ENCODE measurements at places on chromosomes 3 and 15.

GRCh38 chr3:42210726-42211125 lies 55.3 kb downstream of the CCK start:
- DNase-seq, result no peak

DNA sequence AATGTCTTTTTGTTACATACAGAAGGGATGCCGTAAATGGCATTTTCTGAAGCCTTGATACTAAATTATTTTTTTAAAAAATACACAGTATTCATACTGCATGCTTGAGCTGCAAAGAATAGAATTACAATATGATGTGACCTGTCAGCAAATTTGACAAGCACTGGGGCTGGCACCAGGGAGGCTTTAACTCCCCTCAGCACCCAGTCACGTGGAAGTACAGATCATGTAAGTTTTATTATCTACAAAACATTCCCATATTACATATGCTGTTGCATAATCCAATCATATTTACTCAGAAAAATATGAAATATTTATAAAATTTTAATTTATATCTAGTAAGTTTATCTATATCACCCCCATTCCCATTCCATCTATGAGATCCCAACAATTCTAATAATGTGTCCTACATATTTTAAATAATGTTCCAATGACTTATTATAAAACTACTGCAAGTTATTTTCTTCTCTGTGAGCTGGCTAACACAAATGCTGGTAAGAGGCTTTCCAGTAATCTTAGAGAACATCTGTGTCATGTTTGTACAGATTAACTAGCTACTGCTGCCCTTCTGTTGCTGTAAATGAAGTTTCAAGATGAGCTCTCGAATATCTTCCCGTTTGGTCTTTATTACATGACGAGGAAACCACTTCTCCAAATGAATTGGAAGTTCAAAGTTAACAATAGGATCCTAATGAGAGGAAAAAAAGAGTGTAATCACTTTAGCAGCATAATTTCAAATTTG lies 5.2 kb upstream of the IMPG2 start:
- no peak for DNase-seq

GRCh38 chr3:13715167-13715954 lies 164.5 kb downstream of the WNT7A start:
- no peak for DNase-seq

GRCh38 chr15:40929660-40930429 lies 705 bp downstream of the DLL4 start:
- DNase-seq, result no peak

- no peak for DNase-seq
Measured at GRCh38 chr15:58224068-58224467, 85.9 kb downstream of the AQP9 start.

- DNase-seq, result no peak
Measured at GRCh38 chr15:52734329-52734728, 55.1 kb upstream of the ATOSA start.

DNA sequence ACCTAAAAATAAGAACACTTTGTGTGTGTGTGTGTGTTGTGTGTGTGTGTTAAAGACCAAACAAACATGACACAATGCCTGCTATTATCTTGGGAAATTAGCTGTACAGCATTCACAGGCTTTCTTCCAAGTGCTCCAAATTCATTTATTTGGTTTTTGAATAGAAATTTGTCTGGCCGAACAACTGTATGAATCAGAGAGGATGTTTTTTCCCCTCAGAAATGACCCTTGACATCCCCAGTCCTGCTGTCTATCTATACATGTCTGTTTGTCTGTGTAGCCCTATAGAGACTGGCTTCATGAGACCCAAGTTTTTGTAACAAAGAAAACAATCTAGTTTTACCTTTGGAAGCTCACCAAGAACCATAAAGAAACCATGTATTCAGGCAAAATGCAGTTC lies 549.8 kb downstream of the NSUN3 start:
- no peak for DNase-seq

DNA sequence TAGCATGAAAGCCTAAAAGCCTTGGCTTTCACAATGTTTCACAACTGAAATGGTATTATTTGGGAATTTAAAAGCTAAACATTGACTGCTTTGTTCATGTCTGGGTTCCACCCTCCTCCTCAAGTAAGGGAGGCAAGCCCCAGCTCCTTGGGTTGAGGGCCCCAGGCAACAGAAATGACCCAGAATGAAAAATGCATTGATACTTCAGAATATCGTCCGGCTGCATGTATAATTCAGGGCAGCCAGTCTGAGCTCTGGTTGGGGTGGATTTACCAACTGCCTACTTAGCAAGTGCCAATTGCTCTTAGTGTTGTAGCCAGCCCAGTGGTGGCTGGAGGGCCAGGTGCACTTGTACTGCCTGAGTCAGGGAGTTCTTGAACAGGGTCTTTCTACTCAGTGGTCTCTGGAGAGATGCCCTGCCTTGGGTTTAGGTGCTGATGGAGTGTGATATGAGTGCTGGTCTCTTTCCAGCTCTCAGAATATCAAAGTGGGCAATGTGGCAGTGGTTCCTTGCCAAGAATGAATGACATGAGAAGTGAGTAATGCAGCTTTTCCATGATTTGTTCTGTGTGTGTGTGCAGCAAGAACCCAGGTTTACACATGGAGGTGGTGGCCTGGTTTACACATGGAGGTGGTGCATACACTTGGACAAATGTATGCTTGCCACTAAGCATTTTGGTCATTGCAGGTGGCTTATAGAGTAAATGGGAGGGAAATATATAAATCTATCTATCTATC lies 40.9 kb upstream of the ADAMTSL3 start:
- DNase-seq, result no peak

DNA sequence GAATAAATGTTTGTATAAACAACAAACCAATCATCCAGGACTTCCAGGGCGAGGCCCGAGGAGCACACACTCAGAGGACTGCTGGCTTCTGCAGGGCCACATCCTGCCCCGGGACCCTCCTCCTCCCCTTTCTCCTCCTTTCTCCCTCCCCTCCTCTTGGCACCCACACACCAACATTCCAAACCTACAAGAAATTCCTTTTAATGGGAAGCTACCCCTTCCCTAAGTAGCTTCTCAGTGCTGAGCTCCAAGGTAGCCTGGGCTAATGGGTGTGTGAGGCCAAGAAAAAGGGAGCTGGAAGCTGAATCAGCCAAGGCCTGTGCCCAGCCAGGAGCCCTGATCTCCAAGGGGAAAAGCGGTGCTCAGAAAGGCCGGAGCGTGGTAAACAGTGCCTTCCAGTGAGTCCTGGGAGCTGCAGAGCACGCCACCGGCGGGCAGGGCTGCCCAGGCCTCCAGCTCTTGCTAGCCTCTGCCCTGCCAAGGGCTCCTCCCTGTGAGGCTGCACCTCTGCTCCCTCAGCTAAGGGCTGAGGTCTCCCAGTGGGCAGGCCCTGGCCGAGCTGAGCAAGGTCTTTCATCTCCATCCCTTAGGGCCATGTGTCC lies 3.9 kb downstream of the ITIH3 start:
- DNase-seq, result no peak

- DNase-seq, result no peak
Measured at GRCh38 chr3:180290300-180290699, 253.6 kb upstream of the PEX5L start.

DNA sequence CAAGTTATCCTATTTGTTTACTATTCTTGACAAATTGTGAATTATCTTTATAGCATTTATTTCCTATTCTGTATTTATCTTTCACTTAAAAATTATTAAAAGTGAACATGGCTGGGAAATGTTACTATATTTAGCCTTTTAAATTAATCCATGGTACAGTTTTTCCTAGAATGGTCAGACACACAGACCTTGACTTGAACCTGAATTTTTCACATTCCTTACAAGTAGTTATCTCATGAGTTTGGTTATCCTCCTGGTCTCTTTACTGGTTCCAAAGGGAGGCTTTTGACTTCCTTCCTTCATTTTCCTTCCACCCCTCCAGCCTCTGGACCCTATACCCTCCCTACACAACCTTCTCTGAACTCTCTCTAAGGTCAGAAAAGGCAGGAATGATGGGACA lies 280.6 kb downstream of the SATB1 start:
- DNase-seq, result no peak

DNA sequence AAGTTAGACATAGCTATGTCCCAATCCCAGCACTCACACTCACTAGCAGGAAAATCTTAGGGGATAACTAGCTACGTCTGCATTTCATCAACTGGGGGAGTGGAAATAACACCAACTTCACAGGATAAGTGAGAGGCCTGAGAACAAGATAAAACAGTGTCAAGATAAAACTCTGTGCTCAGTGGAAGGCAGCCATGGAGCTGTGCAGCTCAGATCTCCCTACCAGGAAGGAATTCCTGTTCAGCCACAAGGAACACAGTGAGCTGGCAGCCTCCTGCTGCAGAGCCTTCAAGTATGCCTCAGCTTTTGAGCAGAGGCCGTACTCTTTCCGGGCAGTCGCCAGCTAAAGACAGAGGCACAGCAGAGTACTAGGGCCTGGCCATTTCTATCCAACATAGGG lies 115.8 kb upstream of the TOPAZ1 start:
- no peak for DNase-seq

GRCh38 chr3:49165771-49166751 lies at the start of gene CCDC71:
TSS of gene CCDC71 (minus strand) at chr3:49166331. CDS start at chr3:49164208, 2,123 bp downstream.
- DNase-seq, result peak; percentile 64

GRCh38 chr3:102449341-102449740 lies 14.5 kb downstream of the ZPLD1 start:
- DNase-seq, result no peak

- no peak for DNase-seq
Measured at GRCh38 chr3:152857082-152857481, 22.2 kb downstream of the P2RY1 start.

- DNase-seq, result no peak
Measured at GRCh38 chr15:75596703-75597345, 17.7 kb upstream of the PTPN9 start.

DNA sequence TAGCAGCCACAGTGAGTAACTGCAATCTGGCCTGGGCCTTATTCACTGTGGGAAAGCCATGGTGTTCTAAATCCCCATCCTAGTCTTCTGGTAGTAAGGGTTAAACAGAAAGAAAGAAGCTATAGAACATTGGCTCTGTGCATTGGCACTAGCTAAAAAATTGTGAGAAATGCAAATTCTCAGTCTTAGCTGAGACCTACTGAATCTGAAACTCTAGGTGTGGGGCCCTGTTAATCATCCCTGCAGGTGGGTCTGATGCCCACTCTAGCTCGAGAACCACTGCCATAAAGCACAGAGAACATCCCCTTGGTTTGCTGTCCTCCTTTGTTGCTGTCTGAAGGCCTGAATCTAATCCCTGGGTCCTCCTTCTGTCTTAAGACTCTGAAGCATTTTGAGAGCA lies 59.3 kb downstream of the MEIS2 start:
- DNase-seq, result no peak

DNA sequence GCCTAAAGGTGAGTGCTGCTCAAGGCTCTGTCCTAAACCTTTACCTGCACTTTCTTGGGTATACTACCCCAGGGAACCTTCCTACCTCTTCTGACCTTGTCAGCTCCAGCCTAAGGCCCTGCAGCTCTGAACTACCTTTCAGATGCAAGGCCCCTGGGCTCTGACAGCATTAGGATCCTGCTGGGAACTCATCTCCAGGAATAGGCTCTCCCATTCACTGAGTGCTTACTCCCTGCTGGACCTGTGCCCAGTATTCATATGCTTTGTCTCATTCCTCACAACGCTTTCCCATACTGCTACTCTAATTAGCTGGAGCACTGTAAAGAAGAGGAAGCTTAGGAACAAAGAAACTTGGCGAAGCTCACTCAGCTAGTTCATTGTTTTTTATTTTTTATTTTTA lies 53.8 kb upstream of the RAB6B start:
- DNase-seq, result no peak

DNA sequence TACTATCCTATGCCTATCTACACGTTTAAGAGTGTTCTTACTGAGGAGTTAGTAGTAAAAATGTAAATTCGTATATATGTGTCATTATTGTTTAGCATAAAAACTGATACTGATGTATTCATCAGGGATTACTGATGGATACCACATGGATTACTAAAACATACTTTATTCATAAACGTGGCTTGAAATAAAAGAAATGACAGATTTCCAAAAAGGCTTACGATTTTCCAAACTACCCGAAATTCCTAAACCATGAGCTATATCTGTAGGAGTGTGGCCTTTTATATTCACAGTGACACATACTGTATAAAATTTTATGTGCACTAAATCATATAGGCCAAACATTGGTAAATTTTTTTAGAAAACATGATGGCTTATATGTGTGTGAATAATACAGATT lies 6.9 kb downstream of the TSC22D2 start:
- DNase-seq, result no peak

- DNase-seq, result no peak
Measured at GRCh38 chr15:41858756-41859155, 20.1 kb downstream of the PLA2G4B start.
